IMR-90 (cell line): ENCODE measurements at places on chromosomes 1 and 21. TPM values are rescaled to one million over a fixed set of nuclear protein-coding genes. Genes with fewer than 3 reads are reported as not detected.

DIRAS3 gene
- total RNA-seq: 8.3 and 8.6 TPM in 2 replicates

ATP1A4 gene
- total RNA-seq: not detected in 2 replicates

INTS7 gene
- 20.3 and 24.9 TPM in 2 replicates for total RNA-seq

RIIAD1 gene
- not detected in 2 replicates for total RNA-seq

CHI3L2 gene
- 0.18 TPM in 1 of 2 replicates, not detected in the other for total RNA-seq

KAZN gene
- total RNA-seq: 5.2 and 5.6 TPM in 2 replicates

WDR64 gene
- total RNA-seq: not detected in 2 replicates

HTR6 gene
- total RNA-seq: not detected in 2 replicates

PALMD gene
- total RNA-seq: 0.72 and 1.1 TPM in 2 replicates

CMPK1 gene
- 23.1 and 75.3 TPM in 2 replicates for total RNA-seq

PLEKHN1 gene
- total RNA-seq: 0.28 and 0.54 TPM in 2 replicates

BGLAP gene
- total RNA-seq: not detected in 2 replicates

IL12RB2 gene
- not detected in 2 replicates for total RNA-seq

CNTN2 gene
- total RNA-seq: 0.28 TPM in 1 of 2 replicates, not detected in the other

LCK gene
- not detected in 2 replicates for total RNA-seq

TRIM58 gene
- 0.54 and 1.1 TPM in 2 replicates for total RNA-seq

PLA2G2F gene
- total RNA-seq: not detected in 2 replicates

SPRR2E gene
- total RNA-seq: not detected in 2 replicates

DNAJB4 gene
- 30.6 and 76.1 TPM in 2 replicates for total RNA-seq

TMEM82 gene
- not detected in 2 replicates for total RNA-seq

RNU1-3 gene
- total RNA-seq: under 0.01 TPM in 2 replicates

FAM78B gene
- under 0.01 and 0.28 TPM in 2 replicates for total RNA-seq

APOBEC4 gene
- not detected in 2 replicates for total RNA-seq

PLA2G2C gene
- not detected in 2 replicates for total RNA-seq

MAP3K21 gene
- 0.18 and 0.28 TPM in 2 replicates for total RNA-seq

LHX8 gene
- not detected in 2 replicates for total RNA-seq

BEST4 gene
- total RNA-seq: not detected in 2 replicates

CREG1 gene
- 2.9 and 3.3 TPM in 2 replicates for total RNA-seq

C4BPB gene
- total RNA-seq: not detected in 2 replicates

WNT4 gene
- total RNA-seq: not detected in 2 replicates

ZBTB37 gene
- 9.7 and 13.1 TPM in 2 replicates for total RNA-seq

CR1L gene
- total RNA-seq: not detected in 2 replicates

GJA8 gene
- not detected in 2 replicates for total RNA-seq

TNFRSF9 gene
- total RNA-seq: 0.56 and 0.72 TPM in 2 replicates

SPATA17 gene
- 0.18 and 0.28 TPM in 2 replicates for total RNA-seq

CD101 gene
- not detected in 2 replicates for total RNA-seq

S100A12 gene
- not detected in 2 replicates for total RNA-seq
